Thymus (tissue), 14 donors: ENCODE measurements at places on chromosomes 5 and 9. TPM values are rescaled to one million over a fixed set of nuclear protein-coding genes. Genes with fewer than 3 reads are reported as not detected.
A peak's percentile ranks its signal among the peaks of the same experiment; 100 is the strongest.

GRCh38 chr5:31771500-31771899 lies 132.6 kb downstream of the PDZD2 start:
- DNase-seq = no peak

DNA sequence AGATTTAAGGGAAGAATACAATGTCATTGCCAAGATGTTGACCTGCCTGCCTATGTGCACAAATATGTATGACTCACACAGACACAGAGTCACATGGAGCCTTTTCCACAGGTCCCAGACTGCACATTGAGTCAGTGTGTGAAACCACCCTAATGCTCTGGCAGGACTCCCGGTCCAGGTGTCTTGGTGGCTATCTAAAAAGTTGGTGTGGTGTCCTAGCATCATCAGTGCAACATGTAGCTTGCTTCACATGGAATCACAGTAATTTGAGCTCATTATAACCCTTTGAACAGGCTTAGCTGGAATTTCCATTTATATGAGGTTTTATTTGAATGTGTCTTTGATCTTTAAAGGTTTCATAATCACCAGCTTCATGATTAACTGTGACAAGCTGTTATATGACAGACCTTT lies 10.7 kb downstream of the IFNA5 start:
- no peak for DNase-seq

DNA sequence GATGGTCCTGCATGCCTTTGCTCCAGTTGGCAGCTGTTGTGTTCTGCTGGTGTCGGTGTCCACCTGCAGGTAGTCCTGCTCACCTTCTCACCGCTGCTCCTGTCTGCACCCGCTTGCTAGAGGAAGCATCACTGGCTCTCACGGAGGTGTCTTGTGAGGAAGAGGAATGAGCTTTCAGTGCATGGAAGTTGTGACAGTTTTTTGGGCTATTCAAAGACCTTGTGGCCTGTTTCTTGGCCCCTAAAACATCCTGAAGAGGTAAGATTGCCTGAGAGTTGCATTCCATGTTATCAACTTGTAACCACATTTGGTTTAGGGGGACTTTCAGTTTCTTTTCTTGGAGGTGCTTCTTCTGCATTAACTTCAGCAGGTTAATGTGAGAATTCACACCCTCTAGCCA lies 85.6 kb downstream of the MACROH2A1 start:
- DNase-seq = no peak

DNA sequence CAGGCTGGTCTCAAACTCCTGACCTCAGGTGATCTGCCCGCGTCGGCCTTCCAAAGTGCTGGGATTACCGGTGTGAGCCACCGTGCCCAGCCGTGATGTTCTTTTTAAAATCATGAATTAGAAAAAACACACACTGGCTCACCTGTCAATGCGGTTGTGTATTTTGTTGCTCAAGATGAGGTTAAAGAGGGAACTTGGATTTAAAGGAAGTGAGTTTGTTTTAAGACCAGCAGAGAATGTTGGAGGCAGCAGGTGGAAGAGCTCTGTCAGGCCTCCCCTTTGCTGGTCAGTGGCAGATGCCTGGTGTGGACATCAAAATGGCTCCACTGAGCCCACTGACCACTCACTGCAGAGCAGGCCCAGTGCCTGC lies 38.9 kb downstream of the WNK2 start:
- DNase-seq = no peak

GRCh38 chr9:132582786-132583583 lies 579 bp downstream of the BARHL1 start:
- no peak for DNase-seq

GRCh38 chr5:176959051-176959450 lies 47.5 kb downstream of the UIMC1 start:
- DNase-seq = peak; percentile 69

- no peak for DNase-seq
Observed at GRCh38 chr9:26551971-26552370, 340.6 kb downstream of the CAAP1 start.

DNA sequence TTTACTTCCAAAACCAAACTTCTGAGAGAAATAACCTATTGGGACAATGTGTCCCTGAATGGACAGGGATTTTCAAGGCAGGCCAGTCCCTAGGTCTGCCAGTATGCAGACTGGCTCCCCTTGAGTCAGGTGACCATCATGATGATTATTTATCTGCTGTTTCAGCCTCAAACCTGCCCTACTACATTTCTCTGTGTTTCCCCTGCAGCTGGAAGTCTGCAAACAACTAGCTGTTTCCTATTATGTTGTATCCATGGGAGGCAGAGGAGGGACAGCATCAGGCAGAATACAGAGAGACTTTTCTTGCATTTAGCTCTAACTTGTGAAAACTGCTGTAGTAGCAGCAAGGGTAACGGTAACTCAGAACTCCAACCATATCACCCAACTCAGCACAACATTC lies 36.2 kb upstream of the IFNK start:
- DNase-seq = no peak

DNA sequence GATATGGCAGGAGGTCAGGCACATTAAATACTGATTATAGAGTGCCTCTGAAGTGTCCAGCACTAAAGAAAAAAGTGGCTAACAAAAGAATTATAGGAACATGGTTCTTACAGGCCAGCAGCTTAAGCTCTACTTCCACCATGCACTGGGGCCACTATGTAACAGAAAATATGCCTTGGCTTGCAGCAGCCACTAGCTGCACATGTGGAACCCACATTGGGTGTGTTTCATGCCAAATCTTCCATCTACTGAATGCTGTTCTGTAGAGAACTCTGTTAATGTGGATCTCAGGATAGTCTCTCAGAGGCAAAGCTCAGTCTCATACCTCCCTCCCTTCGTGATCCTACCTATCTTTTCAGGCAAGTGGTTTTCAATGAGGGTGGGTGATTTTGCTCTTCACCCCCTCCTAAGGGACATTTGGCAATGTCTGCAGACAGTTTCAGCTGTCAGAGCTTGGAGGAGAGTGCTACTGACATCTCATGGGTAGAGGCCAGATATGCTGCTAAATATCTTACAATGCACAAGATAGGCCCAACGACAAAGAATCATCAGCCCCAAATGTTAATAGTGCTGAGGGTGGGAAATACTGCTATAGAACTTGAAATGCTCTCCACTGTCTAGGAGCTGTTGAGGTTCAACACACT lies 218.9 kb downstream of the TARS1 start:
- DNase-seq = no peak

The SHC3 gene
- 0.05 TPM for total RNA-seq

The PCDHGB1 gene
- total RNA-seq = 0.14 TPM

The ELL2 gene
- 9.3 TPM for total RNA-seq
